ENCODE measurements at places on chromosomes 1 and 21.

- no peak for DNase-seq
These were observed 26.3 kb upstream of the NHLH2 start for GRCh38 chr1:115867216-115867615.

GRCh38 chr1:25854554-25854953 is 4.7 kb downstream of the AUNIP start:
- no peak for DNase-seq

- no peak for DNase-seq
These were observed 841.1 kb downstream of the USP25 start for GRCh38 chr21:16570856-16571255.

DNA sequence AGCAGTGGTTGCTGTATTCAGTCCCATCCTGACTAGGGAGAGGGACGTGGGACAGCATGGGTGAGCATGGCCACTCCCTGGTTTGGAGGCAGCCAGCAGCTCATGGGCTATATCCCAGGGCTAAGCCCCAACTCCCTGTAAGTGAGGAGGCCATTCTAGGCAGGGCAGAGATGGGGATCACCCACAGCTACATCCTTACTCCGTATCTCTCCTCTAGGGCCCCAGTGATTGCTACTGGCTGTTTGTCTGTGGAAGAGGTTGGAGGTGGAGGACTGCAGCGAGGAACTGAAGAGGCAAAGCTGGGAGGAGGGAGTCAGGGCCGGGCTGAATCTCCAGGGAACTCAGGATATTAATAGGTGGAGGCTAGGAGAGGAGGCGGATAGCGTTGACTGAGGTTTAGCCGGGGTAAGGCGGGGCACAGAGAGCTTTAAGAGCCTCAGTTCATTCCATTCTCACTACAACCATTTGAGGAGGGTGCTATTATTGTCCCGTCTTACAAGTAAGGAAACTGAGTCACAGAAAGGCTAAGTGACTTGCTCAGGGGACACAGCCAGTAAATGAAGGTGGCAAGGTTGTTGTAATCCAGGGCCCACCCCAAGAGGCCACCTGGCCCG is 6.8 kb downstream of the OLIG2 start:
- DNase-seq, result peak; percentile 31

DNA sequence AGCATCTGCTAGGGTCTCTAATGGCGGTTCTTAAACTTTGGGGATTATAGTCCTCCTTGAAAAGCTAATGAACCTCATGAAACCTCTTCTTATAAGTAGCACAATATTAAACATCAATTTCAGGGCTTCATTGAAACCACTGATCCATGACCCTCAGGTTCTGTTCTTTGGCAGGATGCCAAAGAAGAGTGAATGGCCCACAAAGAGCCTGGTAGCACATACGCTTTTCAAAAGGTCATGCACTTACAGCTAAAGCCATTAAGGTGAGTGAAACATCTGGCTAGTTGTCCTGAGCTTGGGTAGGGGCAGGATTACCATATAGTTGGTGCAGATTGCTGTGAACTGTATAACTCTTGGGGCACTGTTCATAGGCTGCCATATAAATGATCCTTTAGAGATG is 42.3 kb downstream of the MDM4 start:
- DNase-seq, result no peak

DNA sequence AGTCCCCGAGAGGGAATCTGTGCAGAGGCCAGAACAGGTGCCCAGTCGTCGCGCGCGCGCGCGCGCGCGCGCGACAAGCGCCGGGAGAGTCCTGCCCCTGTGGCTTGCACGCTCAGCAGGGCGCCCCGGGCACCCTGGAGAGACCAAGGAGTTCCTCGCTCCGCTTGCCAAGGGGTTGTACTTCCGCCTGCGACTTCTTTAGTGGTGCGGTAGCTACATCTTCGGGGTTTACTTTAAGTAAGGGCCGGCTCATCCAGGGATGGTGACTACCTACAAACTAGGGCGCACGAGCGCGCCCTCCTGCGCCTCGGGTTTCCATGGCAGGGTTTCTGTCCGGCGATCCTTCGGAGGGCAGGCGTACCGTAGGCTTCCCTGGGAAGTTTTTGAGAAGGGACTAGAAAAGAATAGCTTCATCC is 1.4 kb downstream of the LHX4 start:
- DNase-seq, result peak; percentile 64

Data from GM20000 (cell line).